ENCODE measurements at places on chromosomes 1 and 21.

GRCh38 chr1:58287894-58288623 is 258.5 kb downstream of the OMA1 start:
- DNase-seq, result no peak

DNA sequence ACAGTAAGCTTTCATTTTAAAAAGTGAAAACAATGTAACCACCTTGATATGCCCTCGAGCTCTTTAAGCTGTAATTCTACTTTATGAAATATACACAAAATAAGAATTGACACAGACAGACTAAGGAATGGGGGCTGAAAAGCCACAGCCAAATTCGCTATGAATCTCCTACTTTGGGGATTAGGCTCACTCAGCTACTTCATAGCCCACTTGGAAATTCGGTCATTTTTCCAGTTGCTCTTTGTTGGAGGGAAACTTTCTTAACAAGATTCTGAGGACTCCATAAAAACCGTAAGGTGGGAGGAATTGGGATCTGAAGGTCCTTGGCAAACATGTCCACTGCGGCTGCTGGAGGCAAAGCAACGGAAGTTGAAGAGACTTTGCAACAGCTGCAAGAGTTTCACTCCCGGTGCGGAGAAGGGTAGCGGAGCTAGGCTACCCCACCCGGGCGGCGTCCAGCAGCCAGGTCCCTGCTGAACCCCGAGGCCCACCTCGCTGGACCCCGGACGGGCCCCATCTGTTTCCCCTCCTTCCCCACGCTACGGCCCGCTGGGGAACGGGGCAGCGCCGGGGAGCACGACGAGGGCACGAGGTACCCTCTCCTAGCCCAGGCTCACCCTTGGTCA is 634 bp downstream of the MYCBP start:
- DNase-seq, result peak; percentile 30

DNA sequence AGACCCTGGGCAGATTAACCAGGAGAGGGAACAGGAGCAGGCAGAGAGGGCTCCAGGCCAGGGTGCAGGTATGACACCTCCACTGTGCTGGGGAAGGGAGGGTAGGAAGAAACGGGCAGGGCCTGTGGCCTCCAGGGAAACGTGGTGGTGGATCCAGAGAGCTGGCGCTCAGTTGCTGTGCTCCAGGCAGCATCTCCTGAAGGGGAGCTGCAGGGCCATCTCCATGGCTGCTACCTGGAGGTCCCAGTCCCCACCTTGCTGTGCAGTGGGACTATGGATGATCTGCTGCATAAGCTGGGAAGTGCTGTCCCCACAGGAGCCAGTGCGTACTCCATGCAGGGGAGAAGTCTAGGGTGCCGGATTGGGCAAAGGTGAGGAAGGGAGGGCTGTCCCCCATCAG is 125.9 kb upstream of the RUNX3 start:
- DNase-seq, result no peak

- no peak for DNase-seq
Observed at GRCh38 chr1:202798260-202798659, 10.0 kb downstream of the KDM5B start.

DNA sequence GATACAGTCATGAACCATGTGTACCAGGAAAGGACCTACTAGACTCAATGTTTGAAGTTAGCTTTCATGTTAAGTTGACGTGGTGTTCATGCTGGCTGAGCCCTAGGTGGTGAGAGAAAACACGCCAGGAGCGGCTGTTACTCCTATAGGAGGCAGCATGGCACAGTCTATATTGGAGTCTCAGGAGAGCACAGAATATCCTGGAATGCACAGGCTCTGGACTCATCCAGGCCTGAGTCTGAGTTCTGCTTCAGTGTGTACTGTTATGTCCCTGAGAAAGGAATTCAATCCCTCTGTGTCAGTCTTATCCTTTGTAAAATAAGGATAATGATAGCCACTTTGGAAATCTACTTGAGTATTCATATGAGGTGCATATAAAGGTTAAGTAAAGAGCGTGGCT is 41.2 kb downstream of the DPT start:
- no peak for DNase-seq

DNA sequence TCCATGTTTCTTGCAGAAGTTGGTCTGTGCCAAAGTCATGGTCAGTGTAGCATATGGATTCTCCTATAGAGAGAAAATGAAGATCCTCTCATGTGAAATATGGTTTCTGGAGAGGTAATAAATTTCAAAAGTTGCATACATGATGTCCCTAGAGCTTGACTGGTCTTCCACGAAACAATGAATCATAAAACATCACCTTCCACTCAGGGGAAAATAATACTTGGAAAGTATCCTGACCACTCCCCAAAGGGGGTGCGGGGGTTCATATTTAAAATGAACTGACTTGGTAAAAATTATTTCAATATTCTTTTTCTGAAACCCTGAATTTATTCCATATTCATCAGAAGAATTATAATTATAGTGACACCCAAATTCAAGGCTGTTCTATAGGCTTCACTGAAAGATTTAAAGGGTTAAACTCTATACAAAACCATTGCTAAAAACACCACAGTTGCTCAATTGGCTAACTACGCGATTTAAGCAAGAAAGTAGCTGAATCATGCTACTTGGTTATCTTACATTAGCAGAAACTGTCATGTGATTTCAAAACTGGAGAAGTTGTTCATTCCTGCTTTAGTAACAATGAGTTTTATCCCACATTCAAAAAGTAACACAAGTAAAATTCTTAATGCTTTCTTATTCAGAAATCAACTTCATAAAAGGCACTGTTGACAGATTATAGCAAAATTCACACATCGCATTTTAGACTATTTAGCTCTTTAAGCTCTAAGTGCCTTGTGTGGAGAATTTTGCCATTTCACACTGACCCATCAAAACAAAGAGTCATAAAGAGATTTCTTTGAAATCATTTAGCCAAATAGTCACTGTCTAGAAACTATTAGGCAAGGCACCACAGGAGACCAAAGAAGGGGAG is 5.3 kb downstream of the CREG1 start:
- no peak for DNase-seq

- DNase-seq, result no peak
Observed at GRCh38 chr1:164910671-164911070, 351.7 kb downstream of the PBX1 start.

GRCh38 chr1:52602856-52603600 is 857 bp downstream of the GPX7 start:
- DNase-seq, result no peak

- DNase-seq, result no peak
Observed at GRCh38 chr1:85494074-85494903, 29.3 kb upstream of the DDAH1 start.

- DNase-seq, result no peak
Observed at GRCh38 chr1:222788402-222789156, 26.3 kb upstream of the DISP1 start.

DNA sequence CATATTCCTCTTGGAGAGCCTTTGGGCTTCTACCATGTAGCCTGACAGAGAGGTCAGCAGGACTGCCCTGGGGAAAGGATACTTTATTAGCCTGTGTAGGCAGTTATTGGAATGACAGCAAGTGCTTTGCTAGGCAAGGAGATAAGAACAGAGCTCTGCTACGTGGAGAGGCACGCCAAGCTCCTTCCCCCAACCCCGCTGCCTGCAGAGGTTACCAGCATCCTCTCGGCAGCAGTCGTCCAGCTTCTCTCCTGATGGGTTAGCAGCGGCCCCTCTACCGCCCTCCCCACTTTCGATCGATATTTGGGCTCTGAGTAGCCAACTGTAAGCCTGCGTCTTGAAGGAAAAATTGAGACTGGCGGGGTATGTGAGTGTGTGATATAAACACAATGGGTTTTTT is 122.3 kb downstream of the DHRS3 start:
- no peak for DNase-seq
